ENCODE measurements at places on chromosomes 16 and 17.

GRCh38 chr17:78896091-78896833 is 6.7 kb downstream of the CEP295NL start:
- no peak for DNase-seq

DNA sequence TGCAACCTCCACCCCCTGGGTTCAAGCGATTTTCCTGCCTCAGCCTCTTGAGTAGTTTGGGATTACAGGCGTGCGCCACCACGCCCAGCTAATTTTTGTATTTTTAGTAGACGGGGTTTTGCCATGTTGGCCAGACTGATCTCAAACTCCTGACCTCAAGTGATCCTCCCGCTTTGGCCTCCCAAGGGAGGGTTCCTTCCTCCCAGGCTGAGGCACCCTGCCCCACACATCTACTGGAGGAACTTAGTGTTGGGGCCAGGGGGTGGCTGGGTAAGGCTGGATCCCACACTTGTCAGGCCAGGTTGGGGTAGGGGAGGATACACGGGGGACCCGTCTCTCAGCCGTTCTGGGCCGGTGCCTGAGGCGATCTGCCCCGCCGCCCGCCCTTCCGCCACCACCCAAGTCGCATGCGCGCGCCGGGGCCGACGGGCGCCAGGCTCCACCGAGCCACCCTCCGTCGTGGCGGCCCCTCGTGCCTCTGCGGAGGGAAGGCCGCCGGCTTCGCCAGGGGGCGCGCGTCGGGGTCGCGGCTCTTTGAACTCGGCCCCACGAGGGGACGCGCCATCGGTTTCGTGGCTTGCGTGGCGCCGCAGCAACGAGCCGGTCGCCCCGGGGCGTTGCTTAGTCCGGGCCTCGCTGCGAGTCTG is 15.9 kb downstream of the GRB7 start:
- DNase-seq = peak; percentile 61

GRCh38 chr16:76164970-76165558 is 112.1 kb upstream of the CNTNAP4 start:
- no peak for DNase-seq

- peak; percentile 96 for DNase-seq
Observed at GRCh38 chr16:709566-710499, 4.2 kb upstream of the FBXL16 start.

- no peak for DNase-seq
Observed at GRCh38 chr17:72600934-72601333, 480.1 kb downstream of the SOX9 start.

GRCh38 chr17:51817117-51817516 is 341.4 kb downstream of the CA10 start:
- DNase-seq = no peak

GRCh38 chr17:69884846-69885245 is 190.2 kb upstream of the KCNJ16 start:
- no peak for DNase-seq

- DNase-seq = no peak
Observed at GRCh38 chr16:80480664-80481063, 60.1 kb upstream of the DYNLRB2 start.

DNA sequence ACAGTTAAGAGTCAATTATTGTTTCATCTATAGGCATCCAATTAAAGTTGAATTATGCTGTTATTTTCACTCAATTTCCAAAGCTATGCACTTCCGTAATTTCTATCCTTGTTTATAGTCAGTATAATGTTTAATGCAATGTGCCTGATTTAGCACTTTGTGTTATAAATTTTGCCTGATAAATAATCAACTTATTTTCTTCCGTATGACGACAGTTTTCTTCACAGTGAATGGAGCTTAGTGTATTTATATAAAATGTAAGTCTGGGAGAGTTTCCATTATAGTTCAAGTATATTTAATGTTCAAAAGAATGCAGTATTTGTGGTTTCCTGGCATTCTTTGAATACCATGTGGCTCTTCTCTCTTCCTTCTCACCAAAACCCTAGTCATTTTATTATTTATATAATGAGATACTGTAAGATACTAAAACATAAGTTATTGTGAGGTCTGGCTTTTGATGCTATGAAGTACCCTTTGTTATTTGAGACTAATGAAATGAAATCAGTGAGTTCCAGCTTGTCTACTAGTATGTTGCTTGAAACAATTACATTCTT is 240.6 kb downstream of the PRKCA start:
- DNase-seq = no peak

- no peak for DNase-seq
Observed at GRCh38 chr17:57195785-57196460, 60.4 kb upstream of the MSI2 start.

GRCh38 chr17:29603109-29603674 is 10.3 kb downstream of the ANKRD13B start:
- no peak for DNase-seq

GRCh38 chr17:34379868-34380267 is 16.8 kb upstream of the CCL1 start:
- DNase-seq = no peak

DNA sequence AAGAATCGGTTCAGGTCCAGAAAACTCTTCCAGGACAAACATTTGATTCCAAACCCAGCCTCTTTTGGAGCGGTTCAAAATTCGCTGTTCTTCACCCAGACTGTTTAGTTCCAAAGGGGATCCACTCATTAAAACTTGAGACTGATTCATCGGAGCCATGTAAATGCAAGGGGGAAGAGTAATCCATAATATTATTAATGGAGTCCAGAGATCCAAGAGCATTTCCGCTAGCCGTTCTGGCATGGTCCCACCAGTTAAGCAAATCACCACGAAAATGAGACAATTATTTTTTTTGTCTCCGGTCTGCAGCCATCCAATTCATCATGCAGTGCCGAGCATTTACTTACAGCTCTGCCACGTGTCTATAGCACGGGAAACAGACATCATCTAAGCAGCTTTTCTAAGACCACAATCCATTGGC is 15.1 kb downstream of the CDH8 start:
- no peak for DNase-seq
